ENCODE measurements at places on chromosomes 3 and 15.

DNA sequence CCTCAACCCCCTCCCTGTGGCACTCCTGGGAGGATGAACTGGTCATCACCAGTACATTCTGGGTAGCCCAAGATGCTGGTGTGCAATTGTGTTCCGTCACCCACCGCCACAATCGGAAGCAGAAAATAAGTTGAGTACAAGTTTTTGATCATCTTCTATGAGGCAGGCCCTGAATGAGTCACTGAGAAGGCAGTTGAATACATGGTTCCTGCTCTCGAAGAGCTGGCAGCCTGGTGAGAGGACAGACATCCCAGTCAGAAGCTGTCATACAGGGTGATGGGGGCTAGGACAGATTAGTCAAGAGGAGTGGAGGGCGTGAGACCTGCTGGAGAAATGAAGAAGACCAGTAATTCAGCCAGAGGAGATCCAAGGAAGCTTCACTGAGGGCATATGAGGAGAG lies 6.2 kb downstream of the CEMIP start:
- no peak for DNase-seq

- DNase-seq, result peak; percentile 9
Observed at GRCh38 chr3:51434746-51435327, 43.8 kb downstream of the RBM15B start.

- DNase-seq, result no peak
Observed at GRCh38 chr3:64345371-64345770, 120.1 kb upstream of the PRICKLE2 start.

DNA sequence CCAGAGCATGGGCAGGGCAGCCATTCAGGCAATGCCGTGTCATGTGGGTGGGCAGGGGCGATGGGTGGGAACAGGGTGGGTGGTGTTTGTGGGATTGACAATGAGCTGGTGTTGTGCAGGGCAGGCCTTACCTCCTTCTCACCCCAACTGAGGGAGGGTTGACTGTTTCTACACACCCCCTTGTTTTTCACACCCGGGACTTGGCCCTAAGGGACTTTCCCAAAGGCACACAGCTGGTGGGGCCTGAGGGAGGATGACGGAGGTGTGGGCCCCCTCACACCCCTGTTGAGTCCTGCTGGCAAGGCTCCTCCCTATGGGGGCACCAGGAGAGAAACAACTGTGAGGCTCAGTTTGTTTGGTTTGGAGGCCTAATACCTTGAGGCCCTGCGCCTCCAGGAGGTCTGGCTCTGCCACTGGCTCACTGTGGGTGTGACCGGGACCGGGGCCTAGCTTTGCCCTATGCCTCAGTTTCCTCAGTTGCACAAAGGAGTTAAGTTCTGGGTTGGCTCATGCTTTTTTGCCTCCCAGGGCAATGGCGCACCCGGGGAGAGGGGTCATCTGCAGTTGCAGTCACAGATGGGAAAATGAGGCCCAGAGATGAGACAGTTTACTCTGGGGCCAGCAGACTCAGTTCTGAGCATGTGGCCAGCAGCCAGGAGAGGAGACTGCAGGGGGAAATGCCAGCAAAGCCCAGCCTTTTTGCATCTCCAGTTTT lies 5.1 kb upstream of the DNAH1 start:
- DNase-seq, result peak; percentile 10

DNA sequence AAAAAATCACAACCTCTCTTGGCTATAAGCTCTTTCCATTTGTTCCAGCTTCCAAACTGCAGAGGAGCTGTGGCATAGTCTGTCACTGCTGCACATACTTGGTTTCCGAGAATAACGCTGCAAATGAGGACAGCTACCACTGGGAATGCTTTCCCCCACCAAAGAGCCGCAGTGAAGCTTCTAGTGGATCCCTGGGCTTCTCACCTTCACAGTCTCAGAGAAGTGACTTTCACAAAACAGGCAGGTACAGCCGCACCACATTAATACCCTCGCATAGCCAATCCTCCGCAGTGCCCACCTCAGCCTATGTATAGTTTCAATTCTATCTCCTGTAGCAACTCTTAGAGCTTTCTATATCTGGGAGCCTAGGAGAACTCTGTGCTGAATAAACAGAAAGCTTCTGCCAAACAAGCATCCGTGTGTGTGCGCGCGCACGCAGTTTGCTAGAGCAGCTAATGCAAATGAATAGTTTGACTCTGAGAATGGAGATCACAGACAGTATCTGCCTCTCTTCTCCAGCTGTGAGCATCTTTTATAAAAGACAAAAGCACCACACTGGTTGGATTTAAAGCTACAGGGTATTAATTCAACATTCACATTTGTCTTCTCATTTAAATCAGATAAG lies 81.9 kb upstream of the PLXND1 start:
- no peak for DNase-seq

DNA sequence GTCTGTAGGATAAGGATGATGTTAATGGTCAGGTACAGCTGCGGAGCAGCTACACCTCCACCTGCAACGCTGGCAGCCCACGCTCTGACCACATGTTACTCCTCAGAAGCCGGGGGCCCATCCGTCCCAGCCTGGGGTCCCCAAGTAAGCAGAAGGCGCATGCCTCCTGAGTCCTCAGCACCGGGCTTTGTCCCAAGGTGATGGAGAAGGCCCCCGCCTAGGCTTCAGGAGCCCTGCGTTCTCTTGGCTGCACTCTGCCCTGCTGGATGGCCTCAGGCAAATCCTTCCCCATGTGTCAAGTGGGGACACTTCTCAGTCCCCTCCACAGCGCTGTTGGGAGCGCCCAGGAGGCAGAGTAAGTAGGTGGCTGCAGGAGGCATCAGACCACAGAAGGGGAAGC lies 14.4 kb downstream of the STRA6 start:
- DNase-seq, result no peak

DNA sequence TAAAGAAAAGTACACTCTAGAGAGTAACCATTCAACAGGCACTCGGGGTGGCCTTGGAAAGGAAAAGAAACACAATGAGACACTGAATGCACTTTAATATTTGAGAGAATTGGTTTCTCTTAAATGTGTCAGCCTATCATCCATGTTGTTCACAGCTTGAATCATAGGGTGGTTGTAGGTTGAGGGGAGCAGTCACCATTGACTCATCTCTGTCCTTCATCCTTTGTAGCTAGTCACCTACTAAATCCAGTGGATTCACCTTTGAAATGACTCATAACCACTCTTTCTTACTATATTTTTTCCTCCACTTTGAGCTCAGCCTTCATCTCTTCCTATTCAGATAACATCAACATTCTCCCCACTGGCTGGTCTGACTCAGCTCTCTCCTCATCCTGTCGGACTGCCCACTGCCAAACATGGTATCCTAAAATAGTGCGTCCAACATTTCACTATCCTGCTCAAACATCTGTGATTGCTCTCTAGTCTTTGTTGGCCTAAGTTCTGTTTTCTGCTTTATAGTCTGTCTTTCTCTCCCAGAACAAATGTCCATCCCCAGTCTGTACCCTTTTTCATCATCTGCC lies 182.7 kb upstream of the GADL1 start:
- DNase-seq, result no peak

DNA sequence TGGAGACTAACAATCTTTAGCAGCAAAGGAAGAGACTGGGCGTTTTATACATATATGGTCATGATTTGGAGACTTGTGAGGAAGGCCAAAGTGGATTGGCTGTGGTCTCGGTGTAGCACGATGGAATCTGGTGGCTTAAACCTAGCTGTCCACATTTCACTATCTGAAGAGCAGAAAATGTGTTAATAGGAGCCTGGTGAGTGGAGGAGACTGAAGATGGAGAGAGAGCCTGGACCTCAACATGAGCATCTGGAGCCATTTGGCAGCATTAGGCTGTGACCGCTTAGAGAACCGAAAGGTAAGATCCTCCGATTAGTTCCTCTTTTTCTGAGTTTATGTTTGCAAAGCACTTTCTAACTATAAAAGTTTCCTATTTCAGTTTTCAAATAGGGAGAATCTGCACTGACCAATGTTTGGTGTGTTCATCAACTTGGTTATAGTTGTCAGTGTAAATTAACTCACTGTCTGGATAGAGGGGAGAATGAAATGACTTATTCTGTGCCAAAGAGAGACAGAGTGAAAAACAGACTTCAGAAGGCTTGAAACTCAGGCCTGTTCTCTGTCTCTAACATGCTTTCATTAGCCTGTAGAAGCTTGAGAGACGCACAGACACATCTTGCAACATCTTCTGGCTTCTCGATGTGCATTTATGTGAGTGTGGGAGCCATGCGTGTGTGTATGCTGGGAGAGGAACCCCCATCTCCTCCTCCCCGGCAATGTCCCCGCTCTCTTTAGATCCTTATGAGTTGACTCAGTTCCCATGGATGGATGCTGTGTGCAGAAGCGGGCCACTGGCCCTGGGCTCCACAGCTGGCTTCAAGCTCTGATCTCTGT lies 244.7 kb upstream of the TBL1XR1 start:
- DNase-seq, result no peak

GRCh38 chr15:65731926-65732325 lies 60.2 kb downstream of the DENND4A start:
- no peak for DNase-seq
